ENCODE measurements at places on chromosomes 6 and 20. TPM values are rescaled to one million over a fixed set of nuclear protein-coding genes. Genes with fewer than 3 reads are reported as not detected.

DNA sequence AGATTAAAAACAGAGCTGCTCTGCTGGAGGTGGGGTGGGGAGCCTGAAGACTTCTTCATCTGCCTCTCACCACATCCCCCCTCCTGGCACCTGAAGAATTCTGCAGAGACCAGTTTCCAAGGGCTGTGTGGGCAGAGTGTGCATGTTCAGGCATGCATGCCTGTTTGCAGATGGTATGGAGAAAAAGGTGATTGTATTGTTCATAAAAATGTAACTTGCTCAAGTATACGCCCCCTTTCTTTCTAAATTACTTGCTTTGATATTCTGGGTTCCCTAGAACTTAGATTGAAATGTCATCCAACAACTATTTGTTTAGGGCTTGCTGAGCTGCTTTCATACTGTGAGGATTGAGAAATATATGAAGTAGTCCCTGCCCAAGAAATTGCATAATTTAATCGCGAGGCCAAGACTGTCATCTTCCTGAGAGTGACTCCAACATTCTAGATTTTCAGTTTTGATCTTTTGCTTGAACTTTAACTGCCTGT, 83.6 kb downstream of the LCA5 start:
- no peaks in the 10 kb centered on the region for H3K27me3 ChIP-seq
- no peaks in the 10 kb centered on the region for H3K36me3 ChIP-seq
- H3K27ac ChIP-seq = no peak overlapping the region
- H3K4me3 ChIP-seq = no peak overlapping the region
- DNase-seq = no peak
- no peaks in the 10 kb centered on the region for H3K4me1 ChIP-seq

Gene TUBB2B
- total RNA-seq = not detected

- H3K27ac ChIP-seq = no peak overlapping the region
- no peaks in the 10 kb centered on the region for H3K4me1 ChIP-seq
- H3K4me3 ChIP-seq = no peak overlapping the region
- H3K27me3 ChIP-seq = no peaks in the 10 kb centered on the region
- no peak for DNase-seq
- no peaks in the 10 kb centered on the region for H3K36me3 ChIP-seq
Observed at GRCh38 chr6:69489970-69490369, 306.8 kb downstream of the LMBRD1 start.

Gene DPPA5
- total RNA-seq = not detected

Gene BEND6
- not detected for total RNA-seq

DNA sequence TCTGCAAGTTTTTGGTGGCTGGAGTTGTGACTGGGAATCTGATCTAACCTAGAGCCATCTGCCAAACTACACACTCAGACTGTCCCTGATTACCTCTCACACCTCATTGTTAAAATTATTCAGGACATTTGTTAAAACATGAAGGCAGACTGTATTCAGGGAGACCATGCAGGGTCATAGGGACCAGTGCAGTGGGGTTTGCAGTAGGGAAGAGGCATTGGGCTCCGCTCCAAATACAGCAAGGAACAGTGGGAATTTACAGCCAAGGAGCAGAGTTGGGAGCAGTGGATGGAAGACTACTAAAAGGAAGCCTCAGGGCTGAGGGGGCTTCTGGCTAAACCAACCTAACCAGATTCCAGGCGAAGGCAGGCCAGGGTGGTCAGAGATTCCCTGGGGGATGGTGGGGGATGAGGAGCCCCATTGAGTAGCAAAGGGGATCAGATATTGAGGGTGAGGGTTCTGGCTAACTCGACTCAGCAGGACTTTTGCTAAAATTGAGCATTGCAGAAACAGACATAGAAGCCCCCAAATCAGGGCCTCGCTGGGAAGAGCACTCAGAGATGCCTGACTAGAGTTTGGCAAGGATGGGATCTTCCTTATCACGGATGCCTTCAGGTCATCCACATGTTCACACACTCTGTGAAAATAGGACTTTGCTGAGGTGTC, 172.0 kb downstream of the ZDHHC14 start:
- no peak overlapping the region for H3K27ac ChIP-seq
- no peak overlapping the region for H3K4me3 ChIP-seq
- no peak for DNase-seq
- peaks cover 5% of the 10 kb centered on the region for H3K36me3 ChIP-seq

GRCh38 chr20:50953196-50953595, 5.1 kb downstream of the DPM1 start:
- peaks cover 31% of the 10 kb centered on the region for H3K4me1 ChIP-seq
- no peak for DNase-seq
- peaks cover 32% of the 10 kb centered on the region for H3K36me3 ChIP-seq
- no peaks in the 10 kb centered on the region for H3K27me3 ChIP-seq
- H3K4me3 ChIP-seq = no peak overlapping the region

DNA sequence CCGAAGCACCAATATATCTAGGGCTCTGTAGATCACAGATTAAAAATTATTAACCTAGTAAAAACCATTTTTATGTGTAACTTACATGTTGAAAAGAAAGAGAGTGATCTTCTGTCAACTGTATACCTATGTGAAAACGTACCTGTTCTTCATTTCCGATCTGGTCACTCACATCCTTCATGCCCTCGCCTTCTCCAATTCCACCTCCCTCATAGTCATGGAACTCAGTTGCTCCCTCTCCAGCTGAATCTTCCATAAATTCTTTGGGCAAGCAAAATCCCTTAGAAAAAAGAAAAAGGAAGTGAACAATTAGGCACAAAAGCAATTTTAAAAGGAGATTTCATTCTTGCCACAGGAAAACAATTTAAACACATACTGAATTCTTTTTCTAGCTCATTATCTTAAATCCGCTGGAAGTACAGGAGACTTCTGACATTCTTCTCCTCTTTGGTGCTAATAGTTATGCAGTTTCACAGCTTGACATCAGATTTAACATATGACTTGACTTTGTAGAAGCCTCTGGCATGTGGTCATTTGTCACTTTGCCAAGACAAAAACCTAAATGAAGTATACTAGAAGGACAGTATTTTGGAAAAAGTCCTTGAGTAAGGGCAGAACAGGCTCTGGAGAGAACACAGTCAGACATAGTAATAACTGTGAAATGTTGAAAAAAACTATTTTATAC, 29.5 kb upstream of the LYRM2 start:
- H3K4me1 ChIP-seq = no peaks in the 10 kb centered on the region
- no peak overlapping the region for H3K4me3 ChIP-seq
- no peak for DNase-seq
- H3K27me3 ChIP-seq = no peaks in the 10 kb centered on the region
- peaks cover 38% of the 10 kb centered on the region for H3K36me3 ChIP-seq

- no peak overlapping the region for H3K4me3 ChIP-seq
- no peaks in the 10 kb centered on the region for H3K4me1 ChIP-seq
- DNase-seq = no peak
- no peak overlapping the region for H3K27ac ChIP-seq
- H3K36me3 ChIP-seq = no peaks in the 10 kb centered on the region
- peaks cover 3% of the 10 kb centered on the region for H3K27me3 ChIP-seq
Observed at GRCh38 chr6:159953091-159953601, 15.7 kb upstream of the IGF2R start.

DNA sequence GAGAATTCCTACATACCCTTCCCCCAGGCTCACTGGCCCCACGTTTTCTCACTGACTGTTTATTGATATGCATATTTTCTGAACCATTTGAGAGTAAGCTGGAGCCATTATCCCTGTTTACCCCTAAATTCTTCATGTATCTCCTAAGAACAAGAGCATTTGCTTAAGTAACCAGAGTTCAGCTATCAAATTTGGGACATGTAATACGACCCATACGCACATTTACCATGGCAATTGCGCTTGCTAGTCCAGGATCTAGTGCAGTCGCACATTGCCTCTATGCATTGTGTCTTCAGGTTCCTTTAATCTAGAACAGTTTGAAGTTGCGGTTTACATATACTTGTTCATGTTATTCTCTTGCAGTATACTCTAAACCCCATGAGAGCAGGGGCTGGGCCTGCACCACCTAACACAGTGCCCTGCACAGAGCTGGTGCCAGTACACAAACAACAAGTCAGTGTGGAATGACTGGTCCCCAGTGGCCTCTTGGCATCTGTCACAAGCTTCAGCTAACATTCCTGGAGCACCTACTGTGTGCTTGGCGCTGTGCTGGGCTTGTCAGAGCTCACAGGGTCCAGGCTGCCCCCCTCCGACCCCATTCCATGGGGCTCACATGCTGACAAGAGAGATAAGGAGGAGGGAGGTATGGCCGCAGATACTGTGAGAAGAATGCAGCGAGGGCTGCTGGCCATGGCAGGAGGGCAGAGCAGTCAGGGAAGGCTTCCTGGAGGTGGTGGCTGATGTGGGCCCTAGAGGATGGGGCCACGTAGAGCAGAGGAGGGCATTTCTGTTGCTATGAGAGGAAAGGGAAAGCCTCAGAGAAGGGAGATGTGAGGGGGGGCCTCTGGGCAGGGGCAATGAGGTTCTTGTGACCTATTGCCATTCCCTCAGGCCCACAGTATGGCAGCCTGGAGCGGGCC, 28.1 kb downstream of the SPDEF start:
- DNase-seq = no peak
- peaks cover 8% of the 10 kb centered on the region for H3K4me1 ChIP-seq
- no peaks in the 10 kb centered on the region for H3K36me3 ChIP-seq
- peaks cover 2% of the 10 kb centered on the region for H3K27me3 ChIP-seq
- H3K27ac ChIP-seq = no peak overlapping the region

DNA sequence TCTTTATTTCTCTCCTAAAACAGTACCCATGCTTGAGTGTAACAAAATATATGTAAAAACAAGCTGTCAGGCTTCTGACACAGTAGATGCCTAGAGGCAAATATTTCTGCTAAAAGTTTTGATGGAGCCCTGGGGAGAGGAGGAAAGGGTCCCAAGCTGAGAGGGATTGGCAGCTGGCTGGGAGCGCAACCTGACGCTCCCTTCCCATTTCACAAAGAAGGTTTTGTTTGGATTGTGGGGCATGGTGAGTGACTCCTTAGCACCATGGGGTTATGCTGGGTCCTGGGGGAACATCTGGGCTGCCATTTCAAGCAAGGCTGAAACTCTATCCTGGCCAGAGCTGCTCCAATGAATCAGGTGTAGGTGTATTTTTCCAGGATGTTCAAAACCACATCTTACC, 720.5 kb downstream of the MAFB start:
- no peaks in the 10 kb centered on the region for H3K27me3 ChIP-seq
- H3K27ac ChIP-seq = no peak overlapping the region
- DNase-seq = no peak
- no peaks in the 10 kb centered on the region for H3K36me3 ChIP-seq

DNA sequence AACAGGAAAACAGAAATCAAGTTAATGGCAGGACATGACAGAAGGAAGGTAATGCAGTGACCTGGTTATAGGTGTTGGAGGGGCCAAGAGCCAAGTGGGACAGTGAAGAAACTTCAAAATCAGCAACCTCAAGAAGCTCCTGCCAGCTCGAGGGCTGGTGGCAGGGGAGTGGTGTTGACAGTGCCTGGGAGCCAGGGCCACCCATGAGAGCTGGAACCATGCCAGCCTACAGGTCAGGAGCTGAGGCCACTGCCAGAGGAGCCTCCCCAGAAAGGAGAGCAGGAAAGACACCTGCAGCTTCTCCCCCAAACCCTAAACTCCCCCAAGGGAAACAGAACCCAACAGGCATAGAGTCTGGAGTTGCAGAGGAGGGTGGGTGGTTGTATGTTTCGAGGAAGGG, 262.1 kb downstream of the LRFN2 start:
- H3K27me3 ChIP-seq = peaks cover 10% of the 10 kb centered on the region
- no peaks in the 10 kb centered on the region for H3K36me3 ChIP-seq
- no peak overlapping the region for H3K4me3 ChIP-seq
- H3K27ac ChIP-seq = no peak overlapping the region
- H3K4me1 ChIP-seq = peaks cover 38% of the 10 kb centered on the region

DNA sequence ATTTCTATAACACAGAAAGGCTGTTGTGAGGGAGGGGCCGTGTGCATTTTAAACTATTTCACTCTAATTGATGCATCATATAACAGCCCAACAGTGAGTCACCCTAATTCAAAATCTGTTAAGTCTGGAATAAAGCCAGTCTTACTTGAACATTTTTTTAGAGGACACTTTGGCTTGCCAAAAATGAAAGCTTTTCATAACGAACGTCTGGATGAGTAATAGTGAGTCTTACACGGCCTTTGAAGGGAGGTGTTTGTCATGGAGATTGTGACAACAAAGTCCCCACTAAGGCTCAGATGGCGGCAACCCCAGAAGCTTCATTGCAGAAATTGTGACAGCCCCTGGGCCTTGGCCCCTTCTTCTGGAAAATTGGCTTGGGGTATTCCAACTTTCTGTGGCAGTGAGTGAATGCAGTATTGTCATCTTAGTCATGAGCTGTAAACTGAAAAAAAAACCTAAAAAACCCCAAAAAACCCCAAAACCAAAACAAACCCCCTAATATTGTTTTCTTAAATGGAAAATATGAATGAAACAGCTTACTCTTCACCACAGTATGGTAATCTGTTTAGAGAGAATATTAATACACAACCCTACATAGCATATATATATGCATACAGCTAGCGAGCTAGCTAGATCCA, 92.6 kb upstream of the CLDN20 start:
- H3K27me3 ChIP-seq = no peaks in the 10 kb centered on the region
- H3K36me3 ChIP-seq = peaks cover 3% of the 10 kb centered on the region
- peak overlapping the region; percentile 55 for H3K4me3 ChIP-seq
- peak; percentile 86 for DNase-seq

DNA sequence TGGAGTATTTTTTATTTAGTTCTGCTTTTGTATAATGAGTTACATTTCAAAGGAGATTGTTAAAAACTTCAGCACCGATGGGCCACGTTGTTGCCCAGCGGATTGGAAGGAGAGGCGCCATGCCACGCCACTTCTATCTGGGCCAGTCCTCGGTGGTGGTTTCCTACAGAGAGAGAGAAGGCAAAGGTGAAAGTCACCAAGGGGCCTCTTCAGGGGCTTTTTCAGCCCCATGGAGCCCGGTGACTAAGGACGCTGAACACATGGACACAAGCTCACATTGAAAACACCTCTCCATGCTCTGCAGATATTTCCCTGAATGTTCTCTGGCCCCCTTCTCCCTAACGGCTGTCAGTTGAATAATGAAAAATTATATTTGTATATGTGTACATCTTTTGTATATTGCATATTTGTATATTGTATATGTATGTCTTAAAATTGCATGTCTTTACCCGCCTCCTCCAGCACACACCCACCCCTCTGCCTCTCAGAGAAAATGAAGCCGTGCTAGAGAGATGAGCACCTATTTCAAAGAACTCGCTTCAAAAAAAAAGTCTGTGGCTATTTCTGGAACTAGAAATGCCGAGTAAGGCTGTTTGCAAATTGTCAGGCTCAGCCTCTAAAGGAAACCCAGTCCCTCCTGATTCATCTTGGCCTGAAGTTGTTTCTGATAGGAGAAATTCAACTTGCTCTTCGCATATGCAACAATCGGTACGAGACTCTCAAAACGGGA, 91.9 kb upstream of the CDH4 start:
- DNase-seq = no peak
- H3K4me3 ChIP-seq = no peak overlapping the region
- no peak overlapping the region for H3K27ac ChIP-seq

Gene IL17F
- 9.1 TPM for total RNA-seq

Gene ADRM1
- 90.1 TPM for total RNA-seq

DNA sequence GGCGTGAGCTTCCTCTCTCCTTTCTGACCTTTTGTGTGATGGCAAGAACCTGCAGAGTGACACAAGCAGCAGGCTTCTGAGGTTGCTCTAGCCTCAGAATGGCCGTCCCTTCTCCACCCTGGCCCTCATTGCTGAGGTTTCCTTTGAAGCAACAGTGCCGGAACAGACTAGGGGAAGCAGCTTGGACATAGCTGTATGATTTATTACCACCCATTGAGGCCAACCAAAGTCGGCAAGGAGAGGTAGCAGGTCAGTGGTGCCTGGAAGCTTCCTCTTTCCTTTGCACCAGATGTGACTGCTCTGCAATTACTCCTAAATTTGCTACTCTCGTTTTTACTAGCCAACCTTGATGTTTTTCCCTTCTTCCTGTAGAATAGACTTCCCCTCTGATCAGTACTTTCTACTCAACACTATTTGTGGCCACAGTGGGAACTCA, 31.4 kb downstream of the PTPN1 start:
- H3K4me3 ChIP-seq = no peak overlapping the region
- peaks cover 53% of the 10 kb centered on the region for H3K36me3 ChIP-seq
- H3K4me1 ChIP-seq = peaks cover 73% of the 10 kb centered on the region
- no peak overlapping the region for H3K27ac ChIP-seq
- no peaks in the 10 kb centered on the region for H3K27me3 ChIP-seq

All from activated CD4-positive, alpha-beta T cell treated with anti-CD3 and anti-CD28 coated beads, Interleukin-2, amount 10 ng/mL, durations not matched to agents 7 days and 5 days (primary cell).